ENCODE measurements at places on chromosomes 7 and 10.

DNA sequence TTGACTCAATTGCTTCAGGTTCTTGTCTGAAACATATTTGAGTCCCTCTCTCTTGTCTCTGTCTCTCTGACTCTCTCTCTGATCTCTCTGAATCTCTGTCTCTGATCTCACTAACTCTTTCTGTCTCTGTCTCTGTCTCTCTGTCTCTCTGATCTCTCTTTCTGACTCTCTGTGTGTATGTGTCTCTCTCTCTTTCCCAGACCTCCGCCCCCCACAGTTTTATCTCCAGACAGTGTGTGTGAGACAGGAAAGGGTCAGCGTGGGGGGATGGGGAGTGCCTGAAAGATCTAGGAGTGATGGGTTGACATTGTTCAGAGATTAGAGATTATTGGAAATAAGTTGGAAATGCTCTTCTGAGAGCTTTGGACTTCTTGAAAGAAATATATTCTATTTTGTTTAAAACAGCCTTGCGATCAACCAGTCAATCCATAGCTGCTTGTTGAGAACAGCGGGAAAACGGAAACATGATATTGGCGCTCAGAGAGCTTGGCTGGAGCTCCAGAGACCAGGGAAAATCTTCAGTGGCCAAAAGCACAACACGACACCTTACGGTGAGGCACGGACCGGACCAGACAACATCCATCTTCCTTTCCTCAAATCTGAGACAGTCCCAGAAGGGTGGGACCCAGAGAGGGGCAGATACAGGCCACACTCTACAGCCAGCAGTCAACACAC, 35.5 kb downstream of the CALML3 start:
- no peak for DNase-seq

GRCh38 chr10:11610826-11611247, 613 bp downstream of the USP6NL start:
- DNase-seq: peak; percentile 41

GRCh38 chr10:112429147-112429546, 17.6 kb downstream of the ZDHHC6 start:
- no peak for DNase-seq

- DNase-seq: no peak
Measured at GRCh38 chr10:3042589-3042988, 24.8 kb upstream of the PFKP start.

GRCh38 chr7:18547509-18548187, 52.1 kb downstream of the HDAC9 start:
- DNase-seq: no peak

DNA sequence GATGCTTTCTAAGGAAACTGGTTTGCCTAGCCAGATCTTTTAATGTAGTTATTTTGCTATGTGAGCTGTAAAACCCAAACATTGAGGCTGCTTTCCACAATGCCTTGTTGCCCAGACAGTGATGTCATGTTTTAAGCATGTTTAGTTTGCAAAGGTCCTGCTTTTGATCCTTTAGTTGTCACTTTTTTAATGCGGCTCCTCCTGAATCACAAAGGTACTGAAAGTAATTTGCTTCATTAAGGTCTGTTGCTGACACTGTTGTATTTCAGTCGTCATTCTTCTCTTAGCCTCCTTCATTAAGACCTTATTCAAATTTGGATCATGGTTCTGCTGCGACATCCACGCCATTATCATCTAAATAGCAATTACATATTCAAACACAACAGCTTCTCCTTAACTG, 10.6 kb downstream of the RPA3 start:
- no peak for DNase-seq

GRCh38 chr10:93807371-93807770, 49.6 kb downstream of the LGI1 start:
- no peak for DNase-seq

- no peak for DNase-seq
Measured at GRCh38 chr10:77350711-77351119, 286.9 kb downstream of the KCNMA1 start.

GRCh38 chr10:101492205-101492604, 95.9 kb downstream of the POLL start:
- no peak for DNase-seq

- no peak for DNase-seq
Measured at GRCh38 chr10:123958241-123958640, 66.6 kb upstream of the CPXM2 start.

DNA sequence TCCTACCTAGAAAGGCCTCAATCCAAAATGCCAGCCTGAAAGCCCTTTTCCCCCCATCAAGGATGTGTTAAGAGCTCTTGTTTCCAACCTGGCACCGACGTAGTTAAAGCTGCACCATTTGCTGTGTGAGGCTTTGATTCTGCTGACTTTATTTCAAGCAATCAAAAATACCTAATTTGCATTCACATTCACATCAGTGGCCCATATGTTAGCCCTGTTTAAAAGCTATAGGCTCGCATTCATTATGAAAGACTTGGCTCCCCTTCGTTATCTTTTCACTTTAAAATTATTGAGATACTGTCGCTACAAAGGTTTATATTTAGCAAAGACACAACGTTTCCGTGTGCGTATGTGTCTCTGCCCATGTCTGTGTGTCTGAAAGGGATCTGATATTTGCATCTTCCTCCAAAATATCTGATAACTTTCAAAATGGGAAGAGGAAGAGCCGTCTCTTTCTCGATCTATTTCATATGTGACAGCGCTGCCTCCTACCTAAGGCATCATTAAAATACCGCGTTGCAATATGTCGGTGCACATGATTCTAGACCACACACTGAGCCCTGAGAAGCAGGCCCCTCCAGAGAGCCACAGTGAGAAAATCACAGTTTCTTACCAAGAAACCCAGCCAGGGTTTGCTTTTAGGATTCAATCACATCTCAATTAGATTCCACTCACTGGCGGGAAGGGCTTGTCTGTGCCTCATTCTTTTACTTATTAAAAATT, 57.1 kb upstream of the ITPRID1 start:
- DNase-seq: no peak

- DNase-seq: no peak
Measured at GRCh38 chr10:90935581-90936275, 14.8 kb upstream of the ANKRD1 start.

DNA sequence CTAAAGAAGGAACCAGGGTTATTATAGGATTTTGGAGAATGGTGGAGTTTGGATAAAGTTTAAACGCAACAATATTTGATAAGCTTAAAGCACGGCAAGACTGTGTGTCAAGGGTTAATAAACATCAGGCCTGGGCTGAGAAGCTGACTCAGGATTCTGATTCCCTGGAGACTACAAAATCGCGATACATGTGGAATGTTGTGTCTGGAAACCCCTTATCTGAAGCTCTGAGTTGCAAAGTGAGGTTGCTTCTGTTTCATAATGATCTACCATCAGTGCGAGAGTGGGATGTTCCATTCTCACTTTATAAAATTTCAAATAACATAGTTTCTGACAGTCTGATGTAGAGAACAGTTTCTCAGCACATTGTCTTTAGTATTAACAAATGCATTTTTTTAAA, 7.8 kb downstream of the C1GALT1 start:
- no peak for DNase-seq
